Motor neuron (in vitro differentiated cells): ENCODE measurements at places on chromosomes 7 and 10. TPM values are rescaled to one million over a fixed set of nuclear protein-coding genes. Genes with fewer than 3 reads are reported as not detected.
A peak's percentile ranks its signal among the peaks of the same experiment; 100 is the strongest.

EGFR gene
- 22.6 and 34.5 TPM in 2 replicates for total RNA-seq

ITPRID1 gene
- total RNA-seq: 0.41 and 0.70 TPM in 2 replicates

EXOC6 gene
- total RNA-seq: 17.0 and 24.3 TPM in 2 replicates

FOXK1 gene
- total RNA-seq: 21.0 and 24.8 TPM in 2 replicates

PRLHR gene
- total RNA-seq: 0.09 and 0.21 TPM in 2 replicates

BAIAP2L1 gene
- 0.66 and 0.81 TPM in 2 replicates for total RNA-seq

GRCh38 chr7:44131173-44132029 is 8.1 kb upstream of the POLD2 start:
- ATAC-seq: peak; percentile 76

DNA sequence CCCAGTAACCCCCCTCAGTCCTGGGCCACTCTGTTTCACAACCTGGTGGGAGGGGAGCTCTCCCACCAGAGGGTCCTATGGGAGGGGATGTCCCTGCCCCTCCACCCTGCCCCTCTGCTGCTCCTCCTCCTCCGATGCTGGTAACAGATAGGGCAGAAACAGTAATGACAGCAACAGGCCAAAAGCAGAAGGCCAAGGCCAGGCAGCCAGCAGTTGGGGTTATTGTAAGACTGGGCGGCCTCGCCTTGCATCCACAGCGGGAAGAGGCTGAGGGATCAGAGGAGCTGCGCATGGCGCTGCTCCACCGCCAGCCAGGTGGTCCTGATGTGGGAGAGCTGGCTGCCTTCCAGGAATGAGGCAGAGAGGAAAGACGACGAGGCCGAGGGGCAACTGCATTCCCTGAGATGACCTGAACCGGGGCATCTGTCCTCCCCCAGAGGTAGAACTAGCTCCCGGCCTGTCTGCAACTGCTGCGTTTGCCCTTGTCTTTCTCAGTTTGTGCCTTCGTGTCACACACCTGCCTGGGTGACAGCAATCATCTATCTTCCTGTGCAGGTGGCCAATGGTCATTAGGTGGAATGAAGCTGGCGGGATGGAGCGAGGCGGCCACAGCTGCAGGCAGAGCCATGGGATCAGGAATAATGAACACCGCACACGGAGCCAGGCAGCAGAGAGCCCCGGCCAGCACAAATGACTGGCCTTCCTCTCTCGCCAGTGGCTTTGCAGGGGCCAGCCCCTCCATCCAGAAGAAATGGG is 54.0 kb upstream of the CACUL1 start:
- peak; percentile 52 for ATAC-seq

GRCh38 chr7:121072826-121073225 is 84.3 kb downstream of the CPED1 start:
- ATAC-seq: no peak

DNA sequence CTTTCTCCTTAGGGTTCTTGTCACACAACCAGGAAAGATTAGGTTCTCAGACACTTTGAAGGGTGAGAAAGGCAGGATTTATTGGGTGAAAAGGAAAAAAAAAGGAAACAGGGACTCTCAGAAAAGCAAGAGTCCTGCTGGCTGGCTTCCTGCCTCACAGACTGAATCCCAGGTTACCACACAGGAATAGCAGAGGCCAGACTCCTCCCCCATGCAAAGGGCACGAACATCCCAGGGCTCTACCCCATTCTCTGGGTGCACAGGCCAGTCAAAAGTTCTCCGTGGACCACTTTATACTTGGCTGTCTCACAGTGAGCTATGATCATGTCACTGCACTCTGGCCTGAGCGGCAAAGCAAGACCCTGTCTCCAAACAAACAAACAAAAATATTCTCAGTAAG is 42.6 kb downstream of the HOXA1 start:
- ATAC-seq: peak; percentile 26

DNA sequence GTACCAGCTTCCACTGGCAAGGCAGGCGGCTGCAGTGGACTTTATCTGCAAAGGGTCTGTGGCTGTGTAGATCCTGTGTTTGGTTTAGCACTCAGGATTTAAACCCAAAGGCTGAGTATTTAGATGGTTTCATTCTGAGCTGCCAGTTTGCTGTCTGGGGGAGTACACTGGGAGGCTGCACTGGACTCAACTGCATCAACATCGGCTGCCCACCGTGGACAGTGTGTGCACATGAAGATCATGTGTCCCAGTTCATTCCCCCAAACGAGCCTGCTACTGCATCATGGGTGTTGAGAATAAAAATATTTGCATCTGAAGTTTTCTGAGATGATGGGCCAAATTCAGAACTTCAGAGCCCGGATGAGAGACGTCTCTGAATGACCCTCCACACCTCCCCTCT is 328.6 kb upstream of the SHH start:
- ATAC-seq: no peak

GRCh38 chr10:110011681-110012080 is 3.9 kb downstream of the ADD3 start:
- no peak for ATAC-seq
